ENCODE measurements at places on chromosomes 4 and X.

- DNase-seq = peak; percentile 0
Measured at GRCh38 chrX:74536832-74537371, 77.5 kb downstream of the RLIM start.

GRCh38 chr4:153383131-153383530, 38.6 kb downstream of the MND1 start:
- no peak for DNase-seq

GRCh38 chrX:31093639-31093975, 21.8 kb upstream of the FTHL17 start:
- no peak for DNase-seq

GRCh38 chrX:66164470-66164869, 423 bp downstream of the HEPH start:
- DNase-seq = no peak

- no peak for DNase-seq
Measured at GRCh38 chr4:150072906-150073714, 5.1 kb upstream of the DCLK2 start.

DNA sequence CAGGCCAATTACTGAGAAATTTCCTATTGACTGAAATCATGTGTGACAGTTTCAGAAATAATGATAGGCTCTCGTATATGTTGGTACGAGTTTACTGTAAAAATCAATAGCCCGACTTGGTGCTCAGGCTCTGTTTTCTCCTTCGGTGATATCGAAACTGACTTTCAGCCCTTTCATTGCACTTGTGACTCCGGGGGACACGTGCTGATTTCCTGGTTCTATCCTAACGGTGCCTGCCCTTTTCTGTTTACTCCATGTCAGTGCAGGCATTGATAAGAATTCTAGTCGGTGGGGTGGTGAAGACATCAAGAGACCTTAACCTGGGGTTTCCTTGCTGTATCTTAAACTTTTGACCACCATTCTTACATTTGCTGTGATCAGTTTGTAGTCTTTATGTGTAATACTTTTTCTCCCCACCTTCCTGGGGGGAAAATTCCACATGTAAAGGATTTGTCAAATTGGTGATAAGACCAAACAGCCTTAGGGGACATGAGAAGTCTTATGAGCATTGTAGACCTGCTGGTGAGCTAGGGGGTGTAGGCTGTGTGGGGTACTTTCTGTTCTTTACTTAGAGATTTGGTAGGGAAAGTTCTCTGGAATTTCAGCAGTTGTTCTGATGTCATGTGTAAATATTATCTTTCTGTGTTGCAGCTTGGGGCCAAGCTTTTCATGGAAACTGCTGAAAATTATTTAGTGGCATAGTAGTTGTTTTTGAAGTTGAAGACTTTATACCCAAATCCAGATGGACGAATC, 52.7 kb downstream of the TMEM131L start:
- no peak for DNase-seq

- DNase-seq = no peak
Measured at GRCh38 chrX:15349046-15349445, 13.7 kb upstream of the PIGA start.

DNA sequence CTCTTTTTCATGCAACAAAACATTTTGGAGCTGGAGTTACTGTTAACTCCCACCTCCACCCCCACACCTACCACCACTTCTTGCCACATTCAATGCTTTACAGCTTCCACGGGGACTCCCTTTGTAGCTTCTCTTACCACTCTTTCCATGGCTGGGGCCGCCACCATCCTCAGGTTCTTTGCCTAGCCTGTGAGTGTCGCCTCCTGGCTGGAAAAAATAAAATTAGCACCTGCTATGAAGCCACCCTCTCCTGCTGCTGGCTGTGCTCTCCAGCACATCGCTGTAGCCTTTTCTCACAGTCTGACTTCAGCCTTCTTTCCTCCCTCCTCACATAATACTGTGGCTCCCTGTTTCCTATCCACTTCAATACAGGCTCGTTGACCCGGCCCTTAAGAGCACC, 114.4 kb downstream of the FRAS1 start:
- DNase-seq = no peak

GRCh38 chr4:67556436-67556835, 2.1 kb upstream of the STAP1 start:
- no peak for DNase-seq

DNA sequence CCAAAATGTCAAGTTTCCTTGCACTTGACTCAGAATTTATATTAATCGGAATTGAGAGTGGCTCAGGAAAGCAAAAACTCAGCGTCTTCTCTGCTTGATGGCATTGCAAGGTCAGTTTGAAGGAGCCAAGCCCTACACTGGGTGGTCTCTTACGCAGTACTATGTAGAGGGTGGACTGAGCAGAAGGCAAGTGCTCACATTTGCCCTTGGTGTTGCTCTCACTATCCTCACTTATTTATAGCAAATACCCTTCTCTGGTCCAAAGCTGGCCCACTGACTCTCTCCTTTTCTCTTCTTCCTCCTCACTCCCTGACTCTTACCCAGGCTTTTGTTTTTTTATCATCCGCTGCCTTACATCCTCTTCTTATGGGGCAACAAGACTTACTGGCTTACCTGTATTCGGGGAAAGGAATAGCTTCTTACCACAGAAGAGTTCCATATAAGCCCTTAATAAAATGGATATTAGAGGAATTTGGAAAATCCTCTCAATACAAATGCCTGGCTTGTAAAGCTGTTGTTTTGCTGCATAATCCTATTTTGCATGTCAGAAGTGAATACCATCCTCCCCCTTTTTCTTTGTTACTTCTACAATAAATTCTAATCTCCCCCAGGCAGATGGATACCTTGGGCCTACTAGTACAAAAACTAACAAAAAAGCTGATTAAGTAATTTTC, 24.8 kb upstream of the GATB start:
- DNase-seq = no peak

GRCh38 chr4:157984285-157984911, 188.4 kb downstream of the GASK1B start:
- no peak for DNase-seq

DNA sequence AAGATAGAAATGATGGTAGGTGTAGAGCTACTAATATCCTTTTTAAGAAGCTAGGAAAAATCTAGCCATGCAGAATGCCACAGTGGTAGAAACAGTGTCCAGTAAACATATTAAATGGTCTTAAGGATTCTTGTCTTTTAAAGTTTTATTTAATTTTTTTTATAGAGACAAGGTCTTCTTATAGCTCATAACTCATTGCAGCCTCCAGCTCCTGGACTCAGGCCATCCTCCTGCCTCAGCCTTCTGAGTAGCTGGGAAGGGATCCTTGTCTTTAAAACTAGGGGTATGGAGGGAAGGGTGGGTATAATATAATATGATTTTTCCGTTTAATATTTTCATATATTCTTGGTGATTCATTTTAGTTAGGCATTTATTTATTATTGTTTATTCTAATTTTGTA, 3.8 kb downstream of the TMEM165 start:
- no peak for DNase-seq

GRCh38 chr4:122788935-122789334, 37.7 kb upstream of the FGF2 start:
- DNase-seq = no peak

- no peak for DNase-seq
Measured at GRCh38 chr4:18185491-18185890, 163.9 kb upstream of the LCORL start.

GRCh38 chr4:126192506-126192905, 877.8 kb downstream of the FAT4 start:
- DNase-seq = no peak

DNA sequence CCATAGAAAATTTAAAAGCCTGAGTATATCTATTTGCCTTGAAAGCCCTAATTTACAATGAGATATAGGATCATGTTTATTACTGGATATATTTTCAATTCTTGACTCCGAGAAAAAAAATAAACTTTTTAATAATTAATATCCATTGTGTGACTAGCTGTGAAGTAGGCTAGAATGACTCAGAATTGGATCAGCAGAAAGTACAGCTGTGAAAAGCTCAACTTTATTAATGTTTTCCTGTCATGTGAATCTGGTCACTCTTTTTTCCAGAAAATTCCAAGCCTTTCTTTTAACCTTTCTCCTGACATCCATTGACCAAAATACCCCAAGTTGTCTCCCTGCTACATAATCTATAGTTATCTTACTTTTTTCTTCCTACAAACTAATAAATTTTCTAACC, 171.8 kb upstream of the PACRGL start:
- DNase-seq = no peak

DNA sequence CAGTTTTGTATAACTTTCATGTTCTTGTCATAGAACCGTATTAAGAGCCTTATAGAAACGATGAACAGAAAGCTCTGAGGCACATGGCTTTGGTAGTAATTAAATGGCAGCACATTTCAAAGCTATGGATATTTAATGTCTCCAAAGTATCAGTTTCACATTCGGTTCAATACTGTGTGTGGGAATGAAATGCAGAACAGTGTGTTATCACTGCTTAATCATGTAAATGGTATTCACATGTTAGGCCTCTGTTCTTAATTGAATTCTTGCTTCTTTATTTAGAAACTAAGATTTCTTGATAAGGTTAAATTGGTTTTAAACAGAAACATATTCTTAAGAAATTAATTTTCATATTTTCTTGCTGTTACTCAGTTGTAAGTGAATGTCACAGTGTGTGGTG, 701.0 kb upstream of the PITX2 start:
- DNase-seq = no peak

GRCh38 chr4:5757536-5757935, 46.5 kb downstream of the EVC start:
- no peak for DNase-seq

DNA sequence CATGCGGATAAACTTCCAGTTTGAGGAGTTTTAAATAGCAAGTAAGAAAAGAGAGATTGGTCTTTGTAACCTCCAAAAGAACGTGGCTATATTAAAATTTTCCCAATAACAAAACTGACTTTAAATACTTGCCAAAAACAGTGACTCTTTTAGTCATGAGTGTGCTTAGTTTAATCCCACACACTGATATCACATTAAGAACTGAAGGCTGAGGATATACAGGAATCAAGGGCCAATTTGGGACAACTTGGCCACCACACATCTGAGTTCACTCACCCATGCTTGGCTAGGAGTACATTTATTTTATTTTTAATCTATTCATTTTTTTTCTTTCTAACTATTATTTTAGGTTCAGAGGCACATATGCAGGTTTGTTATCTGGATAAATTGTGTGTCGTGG, 110.2 kb downstream of the APBB2 start:
- DNase-seq = no peak

DNA sequence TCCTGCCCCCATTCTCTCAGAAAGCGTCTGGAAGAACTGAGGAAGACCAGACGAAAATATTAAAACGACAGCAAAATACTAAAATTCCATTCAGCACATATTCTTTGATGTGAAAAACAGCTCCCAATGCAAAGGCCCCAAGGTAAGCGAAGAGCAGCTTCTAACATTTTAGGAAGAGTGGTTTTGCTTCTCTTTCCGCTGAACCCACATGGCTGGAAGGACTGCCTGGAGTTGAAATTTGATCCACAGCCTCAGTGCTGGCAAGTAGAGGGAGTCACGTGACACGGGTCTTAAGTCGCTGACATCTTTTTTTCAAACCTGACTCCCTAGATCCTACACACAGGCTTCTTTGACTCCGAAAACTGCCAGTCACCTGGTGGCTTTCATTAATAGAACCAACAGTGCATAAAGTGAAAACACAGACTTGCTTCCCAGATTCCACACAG, at the start of gene FAM13A:
Gene FAM13A (minus strand): TSS at position 233 of the 446 bp plus-strand sequence. CDS start 221 bp downstream, at position 12.
- DNase-seq = peak; percentile 5

GRCh38 chr4:56434599-56435139, 746 bp downstream of the PPAT start:
- no peak for DNase-seq

GRCh38 chrX:81377329-81377728, 175.4 kb downstream of the SH3BGRL start:
- DNase-seq = no peak

DNA sequence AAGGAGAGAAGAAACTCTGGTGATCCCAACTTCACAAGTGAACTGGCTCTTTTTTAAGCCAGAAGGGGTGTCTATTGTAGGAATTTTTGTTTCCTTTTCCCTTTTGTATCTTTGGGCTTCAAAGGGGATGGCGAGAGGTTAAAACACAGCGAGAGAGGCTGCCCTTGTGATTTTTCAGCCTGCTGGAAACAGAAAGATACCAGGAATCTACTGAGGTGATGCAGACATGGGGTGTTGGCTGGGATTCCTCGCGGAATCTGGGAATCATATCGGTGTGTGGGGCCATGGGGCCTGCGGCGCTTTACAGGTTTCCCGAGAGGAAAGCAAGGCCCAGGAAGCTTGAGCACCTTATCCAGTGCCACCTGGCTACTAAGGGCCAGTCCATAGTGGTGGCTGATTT, 99.4 kb upstream of the STX18 start:
- no peak for DNase-seq

GRCh38 chr4:150131581-150132228, 53.5 kb downstream of the DCLK2 start:
- DNase-seq = no peak

- DNase-seq = no peak
Measured at GRCh38 chrX:136899221-136899620, 18.7 kb upstream of the RBMX start.

DNA sequence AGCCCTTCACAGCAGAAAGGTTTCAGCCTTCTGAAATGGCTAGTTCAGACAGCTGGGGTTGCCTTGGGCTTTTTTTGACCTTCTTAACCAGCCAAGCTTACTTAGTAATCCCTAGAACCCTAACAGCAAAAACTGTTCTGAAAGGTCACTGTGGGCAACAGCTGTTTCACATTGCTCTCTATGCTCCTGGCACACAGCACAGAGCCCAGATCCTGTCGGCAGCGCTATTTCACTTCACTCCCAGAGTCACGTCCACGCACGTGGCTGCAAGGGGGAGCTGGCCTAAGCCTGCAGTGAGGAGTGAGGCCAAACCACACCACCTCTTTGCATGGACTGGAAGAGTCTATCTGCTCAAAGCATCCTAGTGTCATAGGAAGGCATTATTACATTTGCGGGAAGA, 32.0 kb upstream of the STS start:
- no peak for DNase-seq

DNA sequence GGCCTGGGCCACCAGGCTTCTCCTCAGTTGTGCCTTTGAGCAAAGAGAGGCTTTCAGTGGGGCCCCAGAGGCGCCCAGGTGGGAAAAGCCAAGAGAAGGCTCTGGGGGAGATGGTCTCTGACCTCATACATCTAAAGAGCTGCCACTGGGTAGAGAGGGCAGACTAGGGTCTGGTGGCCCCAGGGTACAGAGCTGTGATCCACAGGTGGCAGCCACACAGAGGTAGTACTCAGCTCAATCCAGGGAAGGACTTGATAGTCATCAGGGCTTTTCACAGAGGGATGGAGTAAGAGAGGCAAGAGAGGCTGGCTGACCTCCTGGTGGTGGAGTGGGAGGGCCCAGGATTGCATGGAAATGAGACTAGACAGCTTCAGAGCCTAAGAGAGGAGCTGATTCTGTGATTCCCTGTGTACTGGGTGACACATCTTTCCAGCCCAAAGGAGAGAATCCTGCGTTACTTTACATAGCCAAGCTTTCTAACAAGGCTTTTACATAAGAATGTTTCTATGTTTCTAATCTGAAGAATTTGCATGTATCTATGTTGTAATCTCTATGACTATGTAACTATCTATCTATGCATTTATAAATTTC, 53.2 kb upstream of the PJA1 start:
- DNase-seq = no peak

GRCh38 chr4:159024266-159024665, 78.6 kb upstream of the RAPGEF2 start:
- DNase-seq = no peak
